NCI-H2029 treated with DMSO at 0.1 percent for 48 hours (cell line): ENCODE measurements at places on chromosomes 12 and 14.

DNA sequence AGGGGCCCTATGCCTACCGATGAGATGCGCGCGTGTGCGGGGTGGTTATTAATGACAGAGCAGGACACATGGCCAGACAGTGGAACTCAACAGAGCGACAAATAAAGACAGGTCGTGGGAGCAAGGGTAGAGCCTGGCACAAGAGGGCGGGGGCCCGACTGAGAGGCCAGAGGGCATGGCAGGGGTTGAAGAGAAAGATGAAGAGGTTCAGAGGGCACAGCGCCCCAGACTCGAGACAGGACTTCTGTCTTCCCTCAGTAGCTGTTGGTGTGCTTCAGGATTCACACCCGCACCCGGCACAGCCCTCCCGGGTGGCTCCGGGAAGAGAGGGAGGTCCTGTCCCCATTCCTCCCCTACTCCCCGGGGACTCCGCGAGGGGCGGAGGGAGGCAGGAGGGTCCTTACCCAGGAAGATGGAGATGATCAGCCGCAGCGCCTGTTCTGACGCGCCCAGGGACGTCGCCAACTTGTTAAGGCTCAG, 366 bp downstream of the LPCAT3 start:
- DNase-seq, result no peak

DNA sequence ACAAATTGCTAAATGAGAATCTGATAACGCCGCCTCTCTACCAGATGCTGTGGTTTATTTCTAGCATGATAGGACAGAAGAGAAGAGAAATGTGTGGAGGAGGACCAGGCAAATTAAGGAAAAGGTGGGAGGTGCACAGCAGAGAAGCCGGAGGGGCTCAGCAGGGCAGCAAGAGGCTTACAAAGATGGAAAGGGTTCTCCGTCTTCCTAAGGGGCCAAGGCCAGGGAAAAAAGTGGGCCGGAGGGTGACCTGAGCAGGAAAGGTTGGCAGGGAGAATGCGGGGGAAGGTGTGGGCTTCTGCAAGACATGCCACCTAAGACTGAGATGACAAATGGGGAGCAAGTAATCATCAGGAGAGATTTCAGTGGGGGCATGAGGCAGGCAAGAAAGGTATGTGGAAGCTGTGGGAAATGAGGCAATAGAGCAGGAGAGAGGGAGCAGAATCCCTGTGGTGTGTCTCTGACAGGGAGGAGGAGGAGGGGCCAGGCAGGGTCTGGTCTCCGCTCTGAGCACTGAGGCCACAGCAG, 18.7 kb downstream of the MANSC1 start:
- DNase-seq, result no peak

GRCh38 chr12:77893918-77894317, 63.2 kb downstream of the NAV3 start:
- no peak for DNase-seq

DNA sequence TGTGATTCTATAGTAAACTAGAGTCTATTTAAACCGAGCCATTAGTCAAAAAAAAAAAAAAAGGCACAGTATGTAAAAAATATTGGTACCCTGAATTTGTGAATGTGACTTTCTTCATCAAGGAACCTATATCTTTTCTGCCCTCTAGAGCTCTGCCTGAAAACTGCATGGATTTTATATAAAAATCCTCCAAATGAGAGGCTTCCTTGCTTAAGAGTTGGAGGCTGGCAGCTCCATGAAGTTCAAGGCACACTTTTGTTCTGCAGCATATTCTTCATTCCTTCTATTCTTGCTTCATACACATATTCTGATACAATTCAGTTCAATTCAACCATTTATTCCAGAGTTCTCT, 23.1 kb upstream of the NKX2-8 start:
- no peak for DNase-seq

DNA sequence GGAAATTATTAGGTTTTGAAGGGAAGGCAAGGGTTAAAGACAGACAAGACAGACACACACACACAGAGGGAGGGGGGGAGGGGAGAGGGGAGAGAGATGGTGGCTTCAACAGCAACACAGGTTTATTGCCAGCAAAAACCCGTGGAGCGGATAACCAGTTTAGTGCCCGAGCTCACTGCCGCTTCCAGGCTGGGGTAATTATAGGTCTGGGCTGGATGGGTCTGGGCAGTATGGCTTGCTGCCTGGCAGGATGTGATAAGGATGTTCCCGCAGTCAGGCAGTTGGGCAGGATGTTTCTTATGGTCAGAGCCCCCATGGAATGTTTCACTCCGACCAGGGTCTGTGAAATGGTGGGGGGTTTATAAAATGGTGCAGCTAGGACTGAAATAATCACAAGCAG, 4.4 kb upstream of the TDRD9 start:
- no peak for DNase-seq

- no peak for DNase-seq
Observed at GRCh38 chr12:96015672-96016071, 19.5 kb upstream of the HAL start.
